ENCODE measurements at places on chromosomes 1 and 21. TPM values are rescaled to one million over a fixed set of nuclear protein-coding genes. Genes with fewer than 3 reads are reported as not detected.

Gene MRPL39
- 40.6 TPM for polyA plus RNA-seq

Gene FAM110D
- polyA plus RNA-seq = 0.63 TPM

Gene ZFYVE9
- 40.2 TPM for polyA plus RNA-seq

Gene MAP10
- 6.8 TPM for polyA plus RNA-seq

Gene TMPRSS2
- 36.0 TPM for polyA plus RNA-seq

Gene PPM1J
- 1.1 TPM for polyA plus RNA-seq

Gene AMY2A
- polyA plus RNA-seq = 0.53 TPM

Gene SFN
- polyA plus RNA-seq = 0.55 TPM

Gene CD1B
- polyA plus RNA-seq = not detected

Gene UTS2
- not detected for polyA plus RNA-seq

Gene GLIS1
- 2.5 TPM for polyA plus RNA-seq

Gene C1QC
- 8.8 TPM for polyA plus RNA-seq

- DNase-seq = no peak
These were observed 964.2 kb upstream of the ADGRL2 start for GRCh38 chr1:80836505-80836904.

GRCh38 chr1:161335796-161336195 lies 21.6 kb downstream of the SDHC start:
- DNase-seq = no peak

DNA sequence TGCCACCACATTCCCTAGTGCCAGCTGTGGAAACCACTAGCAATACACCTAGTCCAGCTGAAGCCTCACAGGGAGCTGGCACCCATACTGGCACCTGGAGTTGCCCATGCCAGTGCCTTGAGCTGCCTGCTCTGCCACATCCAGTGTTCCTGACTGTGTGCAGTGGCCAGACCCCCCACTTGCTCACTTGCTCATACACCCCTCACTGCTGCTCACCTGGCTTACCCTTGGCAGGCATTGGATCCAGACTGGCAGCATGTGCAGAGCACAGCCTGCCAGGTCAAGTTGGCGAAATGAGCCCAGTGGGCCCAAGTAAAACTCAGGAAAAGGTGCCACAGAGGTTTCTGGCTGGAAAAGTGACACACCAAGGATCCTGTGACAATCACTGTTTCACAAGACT lies 1618.6 kb upstream of the PRMT6 start:
- no peak for DNase-seq

GRCh38 chr1:1099506-1100183 lies 16.2 kb downstream of the C1orf159 start:
- DNase-seq = no peak

- no peak for DNase-seq
These were observed 41.1 kb downstream of the SLC45A1 start for GRCh38 chr1:8358897-8359616.

- DNase-seq = peak; percentile 32
These were observed 60.7 kb upstream of the ATP5PO start for GRCh38 chr21:33976082-33977016.

DNA sequence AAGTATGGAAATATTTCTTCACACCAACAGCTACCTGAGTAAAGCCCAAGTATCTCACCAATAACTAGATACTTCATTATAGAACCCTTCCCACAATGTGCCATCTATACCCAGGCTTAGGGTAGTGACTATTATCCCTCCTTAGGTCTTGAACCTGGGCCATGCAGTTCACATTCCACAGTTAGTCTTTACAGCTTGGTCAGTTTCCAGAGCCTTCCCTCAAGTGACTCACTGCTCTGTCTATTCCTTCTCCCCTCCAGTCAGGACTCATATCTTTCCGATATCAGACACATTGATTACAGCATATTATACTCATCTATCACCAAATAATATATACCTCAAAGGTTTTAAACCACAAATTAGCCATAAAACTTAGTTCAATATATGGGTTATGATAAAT lies 23.6 kb downstream of the VAMP4 start:
- DNase-seq = no peak

DNA sequence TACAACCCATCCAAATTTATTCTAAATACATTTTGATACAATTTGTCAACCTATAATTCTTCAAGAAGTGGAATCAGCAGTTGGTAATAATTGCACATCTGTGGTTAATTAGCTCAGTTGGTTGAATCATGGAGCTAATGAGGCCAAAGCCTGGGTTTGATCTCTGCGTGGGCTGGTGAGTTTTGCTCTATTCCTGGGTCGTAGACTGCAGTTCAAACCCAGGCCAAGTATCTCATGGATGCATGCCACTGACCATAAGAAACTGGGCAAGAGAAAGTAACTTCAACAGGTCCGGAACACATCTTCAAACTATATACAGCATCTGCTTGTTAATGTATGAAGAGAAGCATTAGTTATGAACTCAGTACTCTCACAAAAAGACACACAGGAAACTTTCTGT lies 779.7 kb downstream of the USP25 start:
- DNase-seq = no peak

DNA sequence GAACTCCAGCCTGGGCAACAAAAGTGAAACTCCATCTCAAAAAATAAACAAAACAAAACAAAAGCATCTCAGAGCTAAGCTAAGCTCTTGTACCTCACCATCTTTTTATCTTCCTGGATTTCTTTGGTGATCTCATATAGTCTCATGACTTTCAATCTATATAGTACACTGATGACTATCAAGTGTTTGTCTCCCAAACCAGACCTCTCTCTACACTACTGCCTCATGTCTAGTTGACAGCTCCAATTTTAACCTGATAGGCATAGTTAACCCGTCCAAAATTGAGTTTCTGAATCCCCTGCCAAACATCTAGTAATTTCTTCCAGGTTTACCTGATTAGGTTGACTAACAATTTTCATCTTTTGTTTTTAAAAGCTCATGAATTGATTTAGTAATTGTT lies 151.7 kb downstream of the COP1 start:
- no peak for DNase-seq

Measured in left kidney (tissue), 8 donors.